ENCODE measurements at places on chromosomes 1 and 21.
A peak's percentile ranks its signal among the peaks of the same experiment; 100 is the strongest.

DNA sequence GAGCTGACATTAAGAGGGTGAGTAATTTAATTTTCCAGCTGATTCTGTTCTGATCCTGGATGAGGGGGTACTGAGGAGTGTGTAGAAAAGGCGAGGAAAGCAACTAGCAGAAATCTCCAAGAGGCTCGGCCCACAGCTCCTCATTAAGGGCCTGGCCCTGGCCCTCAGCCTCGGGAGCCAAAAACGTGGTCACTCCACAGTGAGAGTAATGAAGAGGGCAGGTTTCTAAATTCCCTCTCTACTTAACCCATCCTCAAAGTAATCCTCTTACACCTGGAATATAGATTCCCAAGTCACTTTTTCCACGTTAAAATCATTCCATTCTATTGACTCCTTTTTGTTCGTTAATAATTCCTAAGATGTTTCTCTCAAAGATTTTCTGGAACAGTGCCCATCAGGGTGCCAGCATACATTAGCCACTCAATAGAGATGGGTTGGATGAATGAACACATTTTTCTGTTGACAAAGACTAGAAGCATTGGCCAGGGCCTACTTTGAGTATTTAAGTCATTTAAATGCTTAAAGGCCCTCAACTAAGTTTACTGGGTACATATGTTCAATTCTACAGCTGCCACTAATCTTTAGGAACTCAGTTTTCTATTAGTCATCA, 1.1 kb upstream of the COL11A1 start:
- ATAC-seq = no peak
- peaks cover 31% of the 10 kb centered on the region for H3K27me3 ChIP-seq
- no peak overlapping the region for H3K27ac ChIP-seq

DNA sequence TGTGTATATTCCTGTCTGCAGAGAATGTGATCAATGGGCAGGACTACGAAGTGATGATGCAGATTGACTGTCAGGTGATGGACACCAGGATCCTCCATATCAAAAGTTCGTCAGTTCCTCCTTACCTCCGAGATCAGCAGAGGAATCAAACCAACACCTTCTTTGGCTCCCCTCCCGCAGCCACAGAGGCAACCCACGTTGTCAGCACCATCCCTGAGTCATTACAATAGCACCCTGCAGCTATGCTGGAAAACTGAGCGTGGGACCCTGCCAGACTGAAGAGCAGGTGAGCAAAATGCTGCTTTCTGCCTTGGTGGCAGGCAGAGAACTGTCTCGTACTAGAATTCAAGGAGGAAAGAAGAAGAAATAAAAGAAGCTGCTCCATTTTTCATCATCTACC, 65.2 kb downstream of the OLFML2B start:
- H3K4me3 ChIP-seq = no peak overlapping the region
- ATAC-seq = no peak
- no peaks in the 10 kb centered on the region for H3K27me3 ChIP-seq
- H3K27ac ChIP-seq = no peak overlapping the region

GRCh38 chr1:78143152-78143551, 97.4 kb downstream of the GIPC2 start:
- H3K4me3 ChIP-seq = peak overlapping the region; percentile 73
- peak; percentile 87 for ATAC-seq
- H3K27me3 ChIP-seq = peaks cover 10% of the 10 kb centered on the region
- H3K4me1 ChIP-seq = peaks cover 19% of the 10 kb centered on the region
- peaks cover 8% of the 10 kb centered on the region for H3K36me3 ChIP-seq

GRCh38 chr1:58064166-58064565, 482.4 kb downstream of the OMA1 start:
- no peaks in the 10 kb centered on the region for H3K4me1 ChIP-seq
- H3K27me3 ChIP-seq = peaks cover 8% of the 10 kb centered on the region
- H3K4me3 ChIP-seq = no peak overlapping the region
- no peaks in the 10 kb centered on the region for H3K36me3 ChIP-seq

GRCh38 chr1:14788080-14788479, 189.6 kb downstream of the KAZN start:
- H3K27ac ChIP-seq = no peak overlapping the region
- H3K36me3 ChIP-seq = no peaks in the 10 kb centered on the region
- peaks cover 11% of the 10 kb centered on the region for H3K27me3 ChIP-seq
- H3K4me1 ChIP-seq = no peaks in the 10 kb centered on the region
- no peak overlapping the region for H3K4me3 ChIP-seq

GRCh38 chr21:39531840-39532239, 80.1 kb downstream of the SH3BGR start:
- no peaks in the 10 kb centered on the region for H3K36me3 ChIP-seq
- no peak for ATAC-seq
- no peak overlapping the region for H3K27ac ChIP-seq

Measured in stimulated activated memory B cell treated with anti-CD40 and anti-IgM and Interleukin-4, amounts not matched to agents 10 μg/mL and 1 μg/mL and 100 μg/mL, for 72 hours (primary cell).